ENCODE measurements at places on chromosomes 2 and 18. TPM values are rescaled to one million over a fixed set of nuclear protein-coding genes. Genes with fewer than 3 reads are reported as not detected.

Gene SIX3
- total RNA-seq = 0.31 TPM

Gene MALT1
- 50.1 TPM for total RNA-seq

Gene FAM237A
- total RNA-seq = not detected

Gene ARHGAP28
- total RNA-seq = 17.5 TPM

Gene PDE1A
- 51.0 TPM for total RNA-seq

Gene NETO1
- total RNA-seq = 44.1 TPM

Gene C2orf81
- total RNA-seq = 1.6 TPM

Gene PKDCC
- total RNA-seq = 30.0 TPM

Gene CCBE1
- 57.6 TPM for total RNA-seq

Gene MAPK4
- total RNA-seq = 23.8 TPM

Gene UGT1A4
- total RNA-seq = not detected

Gene KYNU
- total RNA-seq = under 0.01 TPM

Gene GPR17
- 6.3 TPM for total RNA-seq

Gene LRRC30
- not detected for total RNA-seq

Gene CD8B2
- total RNA-seq = not detected

Gene TLX2
- not detected for total RNA-seq

Gene CDC42EP3
- 27.5 TPM for total RNA-seq

Gene CXCR1
- 0.31 TPM for total RNA-seq

Gene PROKR1
- 2.8 TPM for total RNA-seq

Gene ATP8B1
- total RNA-seq = 3.1 TPM

Gene SERPINB13
- not detected for total RNA-seq

Gene FIGN
- total RNA-seq = 4.4 TPM

Gene SLC4A3
- total RNA-seq = 34.4 TPM

Gene SGO2
- 9.1 TPM for total RNA-seq

Gene APCDD1
- total RNA-seq = 18.8 TPM

Gene RNF125
- 1.9 TPM for total RNA-seq

Gene RGPD5
- 140 TPM for total RNA-seq

Gene ASPRV1
- 8.8 TPM for total RNA-seq

Gene TUBA3E
- total RNA-seq = not detected

Gene SERPINB10
- total RNA-seq = not detected

Gene POTEC
- 0.31 TPM for total RNA-seq

Gene AP1S3
- total RNA-seq = 8.5 TPM

Gene ABCB11
- total RNA-seq = 1.6 TPM

Gene MERTK
- total RNA-seq = 5.9 TPM

Gene ANKRD36
- 500 TPM for total RNA-seq

Gene EFR3B
- 69.5 TPM for total RNA-seq

Gene POTEI
- total RNA-seq = 0.31 TPM

Gene PAIP2B
- total RNA-seq = 14.1 TPM

Gene NPPC
- total RNA-seq = not detected

Gene DOCK10
- 12.5 TPM for total RNA-seq

Gene TMEFF2
- total RNA-seq = 36.0 TPM
